ENCODE measurements at places on chromosomes 3 and 15.

DNA sequence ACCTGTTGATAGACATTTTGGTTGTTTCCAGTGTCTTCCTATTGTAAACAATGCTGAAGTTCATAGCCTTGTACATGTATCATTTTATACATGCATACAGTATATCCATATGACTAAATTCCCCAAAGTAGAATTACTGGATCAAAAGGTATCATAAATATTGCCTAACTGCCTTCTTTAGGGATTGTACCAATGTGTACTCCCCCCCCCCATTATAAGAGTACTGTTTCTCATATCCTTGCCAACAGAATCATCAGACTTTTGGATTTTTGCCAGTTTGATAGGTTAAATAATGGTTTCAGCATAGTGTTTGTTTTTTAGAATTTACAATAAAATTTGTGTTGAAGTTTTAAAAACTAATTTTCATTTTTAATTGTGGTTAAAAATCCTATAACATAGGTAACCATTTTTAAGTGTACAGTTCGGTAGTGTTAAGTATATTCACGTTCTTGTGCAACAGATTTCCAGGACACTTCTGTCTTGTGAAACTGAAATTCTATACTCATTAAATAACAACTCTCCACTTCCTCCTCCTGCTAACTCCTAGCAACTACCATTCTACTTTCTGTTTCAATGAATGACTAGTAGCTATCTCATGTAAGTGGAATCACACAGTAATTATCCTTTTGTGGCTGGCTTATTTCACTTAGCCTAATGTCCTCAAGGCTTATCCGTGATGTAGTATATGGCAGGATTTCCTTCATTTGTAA is 30.8 kb upstream of the MAP3K13 start:
- DNase-seq: peak; percentile 41

GRCh38 chr3:114711321-114711886 is 417.6 kb downstream of the TIGIT start:
- DNase-seq: no peak

GRCh38 chr3:86744051-86744450 is 246.9 kb downstream of the VGLL3 start:
- DNase-seq: no peak

DNA sequence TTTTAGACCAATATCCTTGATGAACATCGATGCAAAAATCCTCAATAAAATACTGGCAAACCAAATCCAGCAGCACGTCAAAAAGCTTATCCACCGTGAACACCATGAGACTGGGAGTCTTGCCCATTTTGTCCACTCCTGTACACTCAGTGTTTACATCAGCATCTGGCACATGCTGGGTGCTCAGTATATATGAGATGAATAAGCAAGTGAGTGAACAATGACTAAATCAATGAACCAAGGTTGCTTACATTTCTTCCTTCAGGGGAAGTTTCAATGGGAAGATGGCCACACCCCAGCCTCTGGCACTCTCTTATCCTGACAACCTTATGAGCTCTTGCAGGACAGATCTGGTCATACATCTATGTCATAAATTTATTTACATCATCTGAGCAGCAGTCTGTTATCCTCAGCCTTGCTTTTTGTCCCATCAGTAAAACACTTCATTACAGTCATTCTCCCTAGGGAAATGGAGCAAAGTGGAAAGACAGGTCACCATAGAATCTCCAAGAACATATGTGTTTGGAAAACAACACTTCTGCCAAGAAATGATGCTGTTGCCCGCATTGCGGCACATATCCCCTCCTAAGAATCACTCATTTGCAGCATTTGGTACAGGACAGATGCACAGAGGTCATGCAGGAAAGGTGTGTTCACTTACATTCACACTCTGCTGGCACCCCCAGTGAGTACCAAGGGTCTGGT is 171.8 kb upstream of the EIF1B start:
- DNase-seq: peak; percentile 45

DNA sequence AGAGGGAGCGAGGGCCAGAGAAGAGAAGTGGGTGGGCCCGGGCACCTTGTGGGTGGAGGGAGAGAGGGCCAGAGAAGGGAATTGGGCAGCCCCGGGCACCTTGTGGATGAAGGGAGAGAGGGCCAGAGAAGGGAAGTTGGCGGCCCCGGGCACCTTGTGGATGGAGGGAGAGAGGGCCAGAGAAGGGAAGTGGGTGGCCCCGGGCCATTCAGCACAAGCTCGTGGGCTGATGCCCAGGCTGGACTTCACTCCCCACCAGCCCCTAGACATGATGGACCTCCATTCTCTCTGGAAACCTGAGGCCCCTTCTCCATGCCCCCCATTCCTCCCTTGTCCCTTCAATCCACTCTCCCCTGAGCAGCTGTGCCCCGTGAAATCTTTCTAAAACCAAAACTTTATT is 15.8 kb downstream of the DUSP7 start:
- no peak for DNase-seq

DNA sequence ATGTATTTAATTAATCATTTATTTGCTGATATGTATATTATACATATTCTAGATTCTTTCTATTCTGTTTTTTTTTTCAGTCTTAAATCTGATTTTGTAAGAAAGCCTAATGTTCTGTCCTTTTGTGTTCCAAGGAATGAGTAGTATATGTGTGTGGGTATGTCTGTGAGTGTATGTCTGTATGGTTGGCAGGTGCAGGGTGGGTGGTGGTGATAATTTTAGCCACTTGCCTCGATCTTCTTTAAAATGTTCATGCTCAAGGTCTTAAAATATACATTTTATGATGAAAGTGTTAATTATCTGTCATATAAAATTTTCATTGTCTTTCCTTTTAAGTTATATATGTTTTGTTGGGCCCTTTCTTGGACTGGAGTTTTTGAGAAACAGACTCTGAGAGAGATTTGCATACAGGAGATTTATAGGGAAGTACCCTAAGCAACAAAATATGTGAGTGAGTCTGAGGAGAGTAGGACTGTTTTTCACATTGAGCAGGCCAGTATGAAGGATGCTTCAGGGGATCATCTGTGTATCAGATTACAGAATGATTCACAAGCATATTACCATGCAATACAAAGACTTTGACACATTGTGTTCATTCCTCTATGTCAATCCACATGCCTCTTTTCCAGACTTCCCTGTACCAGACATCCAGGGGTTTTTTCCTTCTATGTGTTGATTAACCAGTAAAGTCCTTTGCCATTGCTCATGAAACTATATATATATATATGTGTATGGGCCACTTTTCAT is 211.0 kb upstream of the DPPA4 start:
- DNase-seq: peak; percentile 32

GRCh38 chr3:140370686-140371085 is 307.2 kb upstream of the TRIM42 start:
- DNase-seq: no peak

DNA sequence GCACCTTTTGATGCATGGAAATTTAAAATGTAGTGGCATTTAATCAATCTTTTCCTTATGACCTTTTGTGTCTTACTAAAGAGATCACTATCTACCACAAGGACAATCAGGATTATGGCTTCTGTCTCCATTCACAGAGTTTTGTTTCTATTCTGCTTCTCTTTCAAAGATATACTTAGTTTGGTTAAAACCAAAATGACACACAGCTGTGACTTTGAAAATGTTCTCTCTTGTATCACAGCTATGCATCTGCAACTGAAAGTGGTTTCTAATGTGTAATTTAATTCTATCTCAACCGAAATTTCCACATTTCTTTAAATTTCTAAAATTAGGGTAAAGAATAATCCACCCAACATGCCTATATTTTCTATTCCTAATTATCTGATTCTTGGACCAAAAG is 27.7 kb downstream of the HLTF start:
- DNase-seq: no peak

DNA sequence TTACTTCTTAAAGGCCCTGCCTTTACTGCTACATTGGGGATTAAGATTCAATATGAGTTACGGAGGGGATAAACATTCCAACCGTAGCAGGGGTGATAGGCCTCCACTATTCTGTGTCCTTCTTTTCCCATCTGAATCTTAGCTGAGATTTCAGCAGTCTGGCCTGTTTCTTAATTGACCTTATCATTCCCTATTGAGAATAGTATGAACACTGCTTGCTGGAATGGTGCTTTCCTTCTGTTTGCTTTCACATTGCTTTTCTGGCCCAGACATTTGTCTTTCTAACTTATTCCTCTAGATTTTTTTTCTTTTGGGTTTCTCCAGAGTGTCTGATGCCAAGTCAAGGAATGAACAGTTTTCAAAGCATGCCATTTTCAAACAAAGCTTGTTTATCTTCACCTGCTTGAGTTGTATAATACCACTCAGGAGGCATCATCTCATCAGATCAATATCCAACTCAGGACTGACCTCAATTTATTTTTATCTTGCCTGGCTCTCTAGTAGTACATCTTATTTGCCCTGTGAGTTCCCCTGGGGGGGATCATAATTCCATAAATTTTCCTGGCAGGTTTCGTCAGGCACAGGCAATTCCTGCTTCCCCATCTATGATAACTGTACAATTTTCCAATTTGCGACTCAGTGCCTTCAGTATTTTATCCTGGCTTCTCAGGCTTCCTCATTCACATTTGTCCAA is 161.1 kb upstream of the STT3B start:
- DNase-seq: no peak

- no peak for DNase-seq
These were observed 23.9 kb downstream of the DPH6 start for GRCh38 chr15:35522061-35522460.

GRCh38 chr15:40192942-40193341 is 32.1 kb downstream of the BUB1B start:
- DNase-seq: peak; percentile 52

GRCh38 chr3:25849641-25850385 is 59.9 kb downstream of the OXSM start:
- peak; percentile 63 for DNase-seq

All from fibroblast of skin of abdomen (primary cell).